ENCODE measurements at places on chromosomes 1 and 21.

DNA sequence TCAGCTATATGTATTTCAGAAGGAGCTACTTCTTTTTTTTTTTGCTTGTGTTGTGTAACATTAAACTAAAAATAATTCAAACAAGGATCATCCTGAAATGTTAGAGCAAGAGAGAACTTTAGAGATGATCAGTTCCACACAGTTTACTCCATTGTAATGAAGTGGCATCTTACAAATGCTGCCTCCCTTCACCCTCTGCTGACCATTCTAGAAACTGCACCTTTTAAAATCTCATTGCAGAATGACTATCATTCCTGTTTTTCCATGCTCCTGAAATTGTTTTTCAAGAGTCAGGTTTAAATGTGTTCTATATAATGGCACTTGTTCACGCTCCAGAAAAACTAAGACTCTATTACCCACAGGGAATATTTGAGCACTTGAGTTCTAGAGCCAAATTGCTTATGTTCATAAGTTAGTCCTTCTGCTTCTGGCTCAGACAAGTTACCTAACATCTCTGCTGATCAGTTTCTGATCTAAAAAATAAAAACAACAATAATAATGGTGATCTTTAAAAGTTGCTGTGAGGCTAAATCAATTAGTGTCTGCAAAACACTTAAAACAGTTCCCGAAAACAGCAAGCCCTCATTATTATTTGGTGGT lies 21.5 kb upstream of the SLC44A5 start:
- H3K4me1 ChIP-seq: no peaks in the 10 kb centered on the region
- no peaks in the 10 kb centered on the region for H3K36me3 ChIP-seq
- H3K27me3 ChIP-seq: no peaks in the 10 kb centered on the region
- no peak for DNase-seq

DNA sequence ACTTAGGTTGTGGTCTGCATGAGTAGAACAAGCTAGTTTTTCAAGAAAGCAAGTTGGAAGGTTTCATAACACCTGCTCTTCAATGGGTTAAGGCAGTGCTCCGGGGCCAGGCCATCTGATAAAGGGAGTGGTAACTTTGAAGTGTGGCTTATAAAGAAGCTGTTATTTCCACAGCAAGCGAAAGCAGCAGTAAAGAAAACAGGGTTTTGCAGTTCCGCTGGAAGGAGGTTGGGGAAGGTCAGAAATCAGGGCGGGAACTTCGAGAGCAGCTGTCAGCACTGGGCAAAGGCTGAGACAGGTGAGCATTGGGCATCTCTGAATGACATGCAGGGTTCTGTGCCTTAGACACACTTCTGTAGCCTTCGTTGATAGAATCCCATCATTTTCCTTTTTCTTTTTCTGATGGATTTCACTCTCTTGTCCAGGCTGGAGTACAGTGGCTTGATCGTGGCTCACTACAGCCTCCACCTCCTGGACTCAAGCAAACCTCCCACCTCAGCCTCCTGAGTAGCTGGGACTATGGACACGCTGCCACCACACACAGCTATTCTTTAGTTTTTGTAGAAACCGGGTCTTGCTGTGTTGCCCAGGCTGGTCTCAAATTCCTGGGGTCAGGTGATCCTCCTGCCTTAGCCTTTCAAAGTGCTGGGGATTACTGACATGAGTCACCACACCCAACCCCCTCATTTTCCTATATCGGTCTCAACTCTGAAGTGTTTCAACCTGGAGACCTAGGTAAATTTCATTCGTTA lies 20.5 kb downstream of the TMEM51 start:
- H3K27me3 ChIP-seq: no peaks in the 10 kb centered on the region
- no peaks in the 10 kb centered on the region for H3K4me1 ChIP-seq
- no peak for DNase-seq
- H3K4me3 ChIP-seq: no peak overlapping the region
- H3K27ac ChIP-seq: no peak overlapping the region
- no peaks in the 10 kb centered on the region for H3K36me3 ChIP-seq

GRCh38 chr1:167238713-167239112 lies 18.0 kb downstream of the POU2F1 start:
- H3K27ac ChIP-seq: no peak overlapping the region
- no peaks in the 10 kb centered on the region for H3K4me1 ChIP-seq
- DNase-seq: no peak
- no peak overlapping the region for H3K4me3 ChIP-seq
- no peaks in the 10 kb centered on the region for H3K27me3 ChIP-seq

GRCh38 chr1:1307261-1307922 lies 338 bp downstream of the ACAP3 start:
- no peaks in the 10 kb centered on the region for H3K27me3 ChIP-seq
- peak overlapping the region; percentile 89 for H3K27ac ChIP-seq
- H3K4me1 ChIP-seq: peaks cover 40% of the 10 kb centered on the region
- DNase-seq: no peak
